ENCODE measurements at places on chromosomes 16 and 17.

DNA sequence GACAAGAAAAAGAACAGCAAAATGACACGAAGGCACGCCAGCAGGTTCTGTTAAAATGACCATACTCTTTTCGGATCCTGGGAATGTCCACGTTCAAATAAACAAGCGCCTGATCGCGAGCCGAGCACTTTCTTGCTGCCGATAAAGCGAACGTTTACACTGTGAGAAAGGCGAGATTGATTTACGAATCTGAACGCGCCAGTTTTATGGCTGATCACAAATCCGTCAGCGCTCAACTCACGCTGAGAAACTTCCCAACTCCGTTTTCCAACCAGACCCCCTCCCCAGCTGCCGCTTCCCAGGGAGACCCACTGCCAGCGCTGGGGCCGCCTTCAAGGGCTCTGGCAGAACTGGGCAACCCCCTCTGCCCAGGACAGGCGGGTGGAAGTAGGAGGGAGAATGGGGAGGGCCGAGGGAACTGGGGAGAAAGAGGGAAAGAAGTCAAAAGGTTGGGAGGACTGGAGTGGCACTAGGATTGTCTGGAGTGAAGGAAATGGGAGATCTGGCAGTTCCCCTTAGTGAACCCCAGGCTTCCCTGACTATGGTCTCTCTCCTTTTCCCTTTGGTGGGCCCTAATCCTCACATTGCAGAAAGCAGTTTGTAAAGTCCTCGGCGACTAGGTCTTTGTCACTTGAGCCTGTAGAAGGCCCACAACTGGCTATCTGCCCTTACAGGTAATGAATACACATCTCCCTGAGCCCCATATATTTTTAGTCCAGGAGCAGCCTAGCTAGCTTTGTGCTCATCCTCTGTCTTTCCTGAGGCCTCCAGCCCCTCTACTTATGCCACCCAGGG lies 6.9 kb downstream of the HOXB4 start:
- no peak for DNase-seq

GRCh38 chr16:4811242-4811641 lies 8.8 kb upstream of the ROGDI start:
- DNase-seq, result no peak

DNA sequence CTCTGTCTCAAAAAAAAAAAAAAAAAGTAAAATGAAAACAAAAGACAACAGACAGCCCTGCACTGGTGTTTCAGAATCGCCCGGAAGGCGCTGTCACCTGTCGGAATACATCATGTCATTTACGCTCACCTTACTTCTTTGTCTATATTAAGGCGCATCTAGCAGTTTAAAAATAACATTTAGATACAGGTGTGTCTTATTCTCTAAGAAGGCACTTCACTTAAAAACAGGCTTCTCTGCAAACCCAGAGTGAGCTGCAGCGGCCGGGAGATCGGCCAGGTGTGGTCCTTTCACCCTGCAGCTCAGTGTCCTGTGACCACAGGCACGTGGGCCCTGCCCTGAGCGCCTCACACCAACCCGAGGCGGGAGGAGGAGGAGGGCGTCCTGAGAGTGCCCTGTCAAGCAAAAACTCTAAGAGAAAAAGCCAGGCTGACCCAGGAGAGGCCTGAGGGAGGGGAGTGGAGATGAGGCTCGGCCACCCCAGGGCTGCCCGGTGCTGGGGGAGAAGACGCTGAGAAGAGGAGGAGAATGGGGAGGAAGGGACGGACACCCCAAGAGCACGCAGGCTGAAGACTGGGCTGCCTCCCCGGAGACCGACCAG lies 3.3 kb upstream of the LMF1 start:
- no peak for DNase-seq

- no peak for DNase-seq
Observed at GRCh38 chr17:61440697-61441096, 11.5 kb upstream of the TBX4 start.

DNA sequence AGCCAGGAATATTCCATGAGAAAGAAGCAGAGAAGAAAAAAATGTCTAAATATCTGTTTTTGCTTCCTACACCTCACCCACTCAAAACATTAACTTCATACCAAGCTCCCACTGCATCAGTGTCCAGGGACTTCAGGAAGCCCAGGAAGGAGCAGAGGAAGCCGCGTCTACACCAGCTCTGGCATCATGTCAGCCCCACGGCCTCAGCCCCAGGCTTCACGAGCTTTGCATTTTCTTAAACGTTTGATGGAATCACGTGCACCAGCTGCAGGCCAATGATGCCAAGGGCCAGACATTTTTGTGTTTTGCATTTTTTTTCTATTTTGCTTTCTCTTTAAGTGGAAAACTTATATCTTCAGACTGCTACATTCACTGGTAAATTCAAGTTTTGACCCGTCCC lies 48.6 kb downstream of the CDRT4 start:
- no peak for DNase-seq

DNA sequence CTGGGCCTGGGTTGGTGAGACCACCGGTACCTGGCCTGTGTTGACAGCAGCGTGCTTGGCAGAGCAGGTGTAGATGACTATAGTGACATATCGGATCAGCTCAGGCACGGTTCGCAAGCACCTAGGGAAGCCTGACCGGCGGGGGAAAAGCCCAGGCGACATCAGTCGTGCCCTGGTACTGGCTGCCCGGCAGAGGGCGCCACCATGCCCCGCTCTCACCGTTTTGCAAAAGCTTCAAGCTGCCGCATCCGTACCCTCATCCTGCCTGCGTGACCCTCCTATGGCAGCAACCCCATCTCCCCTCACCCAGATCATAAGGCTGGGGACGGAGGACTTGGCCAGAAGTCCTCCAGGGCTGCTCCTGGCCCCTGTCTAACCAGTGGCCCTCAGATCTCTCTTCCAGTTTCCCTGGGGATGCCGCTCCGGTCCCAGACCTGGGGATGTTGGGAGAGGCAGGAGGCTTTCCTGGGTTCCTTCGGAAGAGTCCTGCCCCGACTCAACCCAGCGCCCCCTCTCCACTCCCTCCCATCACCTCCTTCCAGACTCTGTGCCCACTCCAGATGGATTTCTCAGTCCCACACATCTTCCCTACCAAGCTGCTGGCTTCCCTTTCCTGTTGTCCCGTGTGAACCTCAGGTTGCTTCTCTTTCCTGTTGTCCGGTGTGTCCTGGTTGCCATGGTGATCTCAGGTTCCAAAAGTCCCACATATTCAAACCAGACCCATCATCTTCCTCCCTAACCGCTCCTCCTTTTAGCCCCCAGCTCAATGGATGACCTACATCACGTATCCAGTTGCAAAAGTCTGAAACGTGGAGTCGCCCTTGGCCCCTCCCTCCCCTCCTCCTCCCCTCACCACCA lies 13.7 kb downstream of the ALOX12B start:
- peak; percentile 79 for DNase-seq

DNA sequence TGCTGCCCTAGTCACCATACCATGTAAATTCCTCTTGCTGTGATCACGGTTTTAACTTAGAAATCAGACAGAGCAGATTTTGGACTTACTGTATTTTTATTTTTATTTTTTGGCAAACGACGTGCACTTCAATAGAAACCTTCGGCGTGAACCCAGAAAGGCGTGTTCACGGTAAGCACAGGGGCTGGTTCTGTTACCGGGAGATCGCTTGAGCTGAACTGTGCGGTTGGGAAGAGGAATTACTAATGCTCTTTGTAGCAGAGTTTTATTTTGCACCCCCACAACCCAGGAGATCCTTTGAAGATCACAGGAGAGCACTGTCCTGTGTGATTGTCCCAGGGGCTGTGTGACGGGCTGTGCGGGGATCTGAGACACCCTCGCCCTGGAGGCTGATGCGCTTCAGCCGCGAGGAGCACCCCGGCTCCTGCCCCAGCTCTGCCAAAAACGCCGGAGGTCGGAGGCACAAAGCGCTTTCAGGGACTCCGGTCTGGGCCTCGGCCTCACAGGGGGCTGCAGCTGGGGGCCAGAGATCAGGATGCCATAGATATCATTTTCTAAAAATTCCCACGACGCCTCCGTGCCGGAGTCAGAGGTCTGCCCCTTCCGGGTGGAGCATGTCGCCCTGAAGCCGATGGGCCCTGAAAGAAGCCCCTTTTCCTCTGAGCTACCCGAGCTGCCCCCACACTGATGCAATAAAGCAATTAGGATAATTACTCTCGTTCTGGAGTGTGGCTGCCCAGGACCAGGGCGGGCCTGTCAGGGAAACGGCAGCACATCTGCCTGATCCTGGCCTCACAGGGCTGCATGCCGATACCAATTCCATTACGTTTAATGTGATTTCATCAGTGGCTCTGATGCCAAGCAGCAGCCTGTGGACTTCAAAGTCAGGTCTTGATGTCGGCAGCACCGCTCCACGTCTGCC lies 71.8 kb downstream of the LMF1 start:
- no peak for DNase-seq

DNA sequence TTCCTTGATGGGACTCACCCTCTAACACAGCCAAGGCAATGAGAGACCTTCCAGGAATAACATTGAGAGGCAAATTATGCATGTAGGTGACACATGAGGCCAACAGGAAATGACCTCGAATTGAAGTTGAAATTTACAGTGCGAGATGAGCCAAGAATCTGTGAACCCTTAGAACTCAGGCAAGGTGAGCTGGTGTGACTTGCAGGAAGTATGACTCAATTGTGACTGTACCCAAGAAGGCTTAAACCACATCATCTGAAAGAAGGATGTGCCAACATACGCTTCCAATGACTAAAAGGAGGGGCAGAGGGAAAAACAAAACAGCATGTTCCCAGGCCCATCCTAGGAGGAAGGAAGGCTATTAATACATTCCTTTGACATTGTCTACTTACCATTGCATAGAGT lies 44.8 kb downstream of the PITPNC1 start:
- peak; percentile 39 for DNase-seq

GRCh38 chr17:48992444-48992843 lies 4.7 kb upstream of the IGF2BP1 start:
- DNase-seq, result no peak

- DNase-seq, result no peak
Observed at GRCh38 chr16:6068063-6068462, 970.5 kb upstream of the EEF2KMT start.

- no peak for DNase-seq
Observed at GRCh38 chr16:1832838-1833454, 5.9 kb downstream of the FAHD1 start.

- no peak for DNase-seq
Observed at GRCh38 chr17:52145476-52145875, 13.0 kb downstream of the CA10 start.

DNA sequence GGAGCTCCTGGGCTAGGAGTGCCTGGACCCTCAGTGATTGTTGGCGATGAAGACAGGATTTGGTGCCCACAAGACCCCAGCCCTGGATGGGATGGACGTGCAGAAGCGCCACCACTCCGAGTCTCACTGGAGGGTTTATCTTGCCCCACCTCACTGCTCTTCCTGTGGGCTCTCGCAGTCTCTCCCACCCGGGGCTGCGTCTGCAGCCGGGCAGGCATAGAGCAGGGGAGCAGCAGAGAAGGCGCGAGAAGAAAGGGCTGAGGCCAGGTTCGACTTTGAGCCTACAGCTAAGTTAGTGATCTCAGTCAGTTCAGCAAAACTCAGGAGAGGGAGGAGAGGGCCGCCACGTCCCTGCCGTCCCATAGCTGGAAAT lies 6.6 kb downstream of the UBE2I start:
- no peak for DNase-seq

DNA sequence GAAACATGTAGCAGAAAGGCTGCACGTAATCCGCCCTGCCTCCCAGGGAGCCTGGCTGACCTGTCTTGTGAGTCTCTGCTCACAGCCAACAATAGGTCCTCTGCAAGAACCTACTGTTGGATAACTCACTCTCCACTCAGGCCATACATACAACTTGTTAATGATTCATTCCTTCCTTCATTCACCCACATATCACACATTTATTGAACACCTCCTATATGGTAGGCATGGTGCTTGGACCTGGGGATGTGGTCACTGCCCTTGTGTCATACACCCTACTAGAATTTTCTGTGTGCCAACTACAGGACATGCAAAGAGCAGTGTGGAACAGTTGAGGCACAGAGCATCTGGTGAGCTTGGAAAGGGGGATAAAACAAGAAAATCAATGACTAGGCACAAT lies 28.1 kb upstream of the HNF1B start:
- no peak for DNase-seq

DNA sequence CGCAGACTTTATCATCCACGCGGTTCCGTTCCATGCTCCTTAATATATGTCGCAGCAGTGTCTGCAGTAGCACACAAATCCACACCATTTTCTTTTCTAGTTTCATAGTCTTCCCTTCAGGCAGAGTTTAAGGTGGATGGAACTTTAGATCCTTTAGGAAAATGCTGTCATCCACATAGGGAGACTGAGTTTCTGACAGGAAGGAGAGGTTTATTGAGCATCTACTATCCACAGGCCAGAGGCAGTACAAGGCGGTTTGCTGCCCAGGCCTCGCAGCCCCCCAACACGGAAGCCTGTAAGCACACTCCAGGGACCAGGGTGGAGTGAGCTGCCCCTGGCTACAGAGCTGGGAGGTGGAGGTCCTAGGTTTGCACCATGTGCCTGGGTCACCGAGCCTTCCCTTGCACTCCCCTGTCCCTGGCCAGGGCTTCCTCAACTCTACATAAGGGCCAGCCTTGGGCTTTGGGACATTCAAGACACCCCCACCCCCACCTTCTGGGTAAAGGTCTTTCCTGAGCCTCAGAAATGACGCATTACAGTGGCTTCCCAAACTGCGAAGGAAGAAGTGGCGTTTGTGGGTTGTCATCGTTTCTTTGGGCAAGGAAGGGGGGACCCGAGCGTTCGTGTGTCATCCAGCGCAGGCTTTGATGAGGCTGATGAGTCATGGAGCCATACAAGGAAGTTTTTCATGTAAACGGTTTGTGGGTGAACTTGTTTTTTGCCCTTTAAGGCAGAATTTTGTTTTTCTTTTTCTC lies 146.5 kb upstream of the PLCG2 start:
- peak; percentile 68 for DNase-seq

GRCh38 chr17:60491771-60492170 lies 34.3 kb downstream of the APPBP2 start:
- DNase-seq, result no peak

DNA sequence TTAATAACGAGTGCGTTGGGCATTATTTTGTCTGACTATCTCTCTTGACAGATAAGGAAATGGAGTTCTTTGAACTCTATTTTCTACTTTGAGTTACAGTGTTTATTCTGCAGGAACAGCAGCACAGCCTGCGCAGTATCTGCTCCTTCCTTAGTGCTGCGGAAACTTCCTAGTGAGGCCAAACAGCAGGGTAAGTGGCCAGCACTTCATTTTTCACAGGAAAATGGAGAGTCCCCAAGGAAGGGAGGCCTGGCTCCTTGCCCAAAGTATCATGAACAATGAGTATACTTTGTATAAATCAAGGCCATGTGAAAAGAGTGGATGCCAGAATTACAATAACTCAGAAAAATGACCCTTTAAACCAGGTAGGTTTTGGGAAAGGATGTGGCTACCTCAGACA lies 140.6 kb downstream of the VPS53 start:
- DNase-seq, result no peak

DNA sequence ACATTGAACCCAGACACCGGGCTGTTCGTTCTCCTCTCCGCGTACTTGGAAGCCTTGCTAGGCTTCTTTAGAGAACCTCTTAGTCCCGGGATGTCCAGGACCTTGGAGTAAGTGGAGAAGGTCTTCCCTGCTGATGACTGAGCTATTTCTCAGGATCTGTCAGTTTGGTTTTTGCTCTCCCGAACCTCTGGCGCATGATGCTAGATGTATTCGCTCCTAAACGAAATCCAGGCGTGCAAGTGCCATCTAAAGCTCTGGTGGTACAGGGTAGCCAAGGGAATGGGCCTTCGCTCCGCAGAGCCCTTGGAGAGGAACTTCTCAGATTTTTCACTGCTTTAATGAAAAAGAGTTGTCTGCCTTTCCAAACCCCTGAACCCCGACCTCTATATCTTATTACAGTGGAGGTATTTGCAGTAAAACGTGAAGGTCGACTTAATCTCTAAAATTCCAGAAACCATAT lies 547 bp downstream of the VMP1 start:
- DNase-seq, result no peak

GRCh38 chr17:63431939-63432804 lies 13.9 kb downstream of the CYB561 start:
- DNase-seq, result no peak

- no peak for DNase-seq
Observed at GRCh38 chr17:34755981-34756636, 176.7 kb downstream of the TMEM132E start.

Data from activated T-cell treated with anti-CD3 and anti-CD28 coated beads for 4 hours (primary cell).